Right hindlimb (tissue), 1 donor: ENCODE measurements at places on chromosomes 4 and X.

- peak; percentile 78 for DNase-seq
These were observed 236.9 kb downstream of the AR start for GRCh38 chrX:67780694-67781109.

DNA sequence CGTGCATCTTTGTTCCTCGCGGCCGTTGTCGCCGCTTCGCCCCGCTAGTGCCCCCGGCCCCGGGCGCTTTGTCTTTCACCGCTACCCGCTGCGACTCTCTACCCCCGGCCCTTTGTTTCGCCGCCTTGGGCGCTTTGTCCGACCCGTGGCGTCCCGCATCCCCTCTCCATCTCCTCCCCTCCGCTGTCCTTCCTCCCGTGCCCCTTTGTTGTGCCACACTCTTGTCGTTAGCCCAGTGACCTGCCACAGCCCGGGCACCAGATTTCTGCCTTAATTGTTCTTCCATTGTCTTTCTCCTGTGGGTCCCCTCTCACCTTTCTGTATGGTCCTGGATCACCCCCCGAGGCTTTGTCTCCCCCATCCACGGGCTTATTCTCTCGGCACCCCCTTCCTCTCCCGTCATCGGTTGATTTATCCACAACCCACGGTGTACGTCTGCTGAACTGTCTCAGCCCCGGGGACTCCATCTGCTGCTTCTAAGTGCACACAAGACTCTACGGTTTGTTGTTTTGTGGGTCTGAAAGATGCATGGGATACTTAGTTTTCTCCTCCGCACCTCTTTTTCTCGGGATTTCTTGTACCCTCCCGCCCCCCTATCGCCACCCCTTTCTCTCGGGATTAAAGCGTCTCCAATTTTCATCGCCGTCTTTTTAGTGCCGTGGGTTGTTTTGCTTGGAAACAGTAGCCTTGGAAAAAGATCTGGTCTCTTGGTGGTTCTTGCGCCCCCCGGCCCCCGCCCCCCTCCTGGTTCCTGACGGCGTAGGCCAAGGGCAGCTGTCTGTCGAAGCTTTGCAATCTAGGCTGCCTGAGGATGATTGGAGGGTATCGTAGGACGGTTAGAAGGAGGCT is 783 bp downstream of the RBPJ start:
- peak; percentile 84 for DNase-seq

DNA sequence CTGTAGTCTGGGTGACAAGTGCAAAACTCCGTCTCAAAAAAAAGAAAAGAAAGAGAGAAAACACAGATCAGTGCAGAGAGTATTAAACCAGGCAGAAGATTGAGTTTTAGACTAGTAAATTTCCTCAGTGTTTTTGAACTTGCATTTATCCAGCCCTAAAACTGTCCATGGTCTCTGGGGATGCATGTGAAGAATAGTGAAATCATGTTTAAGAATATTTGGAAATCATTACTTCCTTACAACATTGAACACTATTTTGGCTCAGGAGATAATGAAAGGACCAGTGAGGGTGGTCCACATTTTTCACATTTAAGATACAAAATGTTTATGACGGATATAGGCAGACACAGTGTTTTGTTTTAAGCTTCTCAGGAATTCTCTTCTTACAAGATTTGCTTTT is 195.8 kb upstream of the RASGEF1B start:
- DNase-seq = no peak

- no peak for DNase-seq
These were observed 97.4 kb downstream of the COL4A5 start for GRCh38 chrX:108537005-108537404.

DNA sequence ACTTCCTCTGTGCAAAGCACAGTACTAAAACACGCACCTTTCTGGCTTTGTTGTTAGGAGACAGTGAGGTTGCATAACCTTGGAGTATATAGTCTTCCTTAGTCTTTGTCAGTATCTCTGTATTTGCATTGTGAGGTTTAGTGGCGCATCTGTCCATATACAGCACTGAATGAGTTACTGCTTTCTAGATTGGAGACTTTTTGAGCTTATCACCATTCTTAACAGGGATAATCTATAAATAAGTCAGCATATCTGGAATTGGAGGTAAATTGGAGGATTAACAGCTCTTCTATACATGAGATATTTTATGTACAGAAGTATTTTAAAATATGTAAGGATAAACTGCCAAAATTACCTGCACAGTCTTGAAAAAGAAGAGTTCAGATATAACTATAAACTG is 4.3 kb downstream of the FHDC1 start:
- DNase-seq = no peak

DNA sequence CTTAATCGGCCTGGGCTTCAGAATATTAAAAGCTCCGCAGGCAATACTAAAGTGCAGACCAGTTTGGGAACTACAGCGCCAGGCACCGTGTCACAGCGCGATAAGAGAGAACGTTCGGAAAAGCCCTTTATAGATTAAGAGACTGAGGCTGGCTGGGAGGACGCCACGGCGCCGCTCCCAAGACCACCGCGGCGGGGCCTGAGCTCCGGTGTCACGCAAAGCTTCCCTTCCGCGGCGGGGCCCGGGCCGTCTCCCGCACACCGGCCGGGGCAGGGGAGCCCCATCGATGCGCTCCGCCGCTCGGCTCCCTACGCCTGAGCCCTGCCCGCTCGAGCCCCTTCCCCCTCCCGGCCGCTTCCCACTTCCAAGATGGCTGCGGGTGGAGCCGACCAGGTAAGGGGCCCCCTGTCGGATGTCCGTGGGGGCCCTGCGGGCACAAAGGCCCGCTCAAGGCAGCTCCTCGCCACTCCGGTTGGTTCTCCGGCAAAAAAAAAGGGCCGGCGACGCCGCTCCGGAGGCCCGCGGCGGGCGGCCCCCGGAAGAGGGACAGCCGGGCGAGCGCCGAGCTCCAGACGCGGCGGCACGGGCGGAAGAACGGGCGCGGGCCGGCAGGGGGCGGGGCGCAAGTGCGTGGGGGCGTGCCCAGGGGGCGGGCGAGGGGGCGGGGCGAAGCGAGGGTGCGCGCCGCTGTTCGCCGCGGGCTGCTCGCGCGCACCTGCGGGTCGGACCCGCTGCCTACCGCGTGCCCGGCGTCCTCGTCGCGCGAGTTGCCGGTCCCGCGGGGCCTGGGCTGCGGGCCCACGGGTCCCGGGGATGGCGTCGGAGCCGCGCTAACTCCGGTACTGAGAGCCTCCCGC is at the start of gene TBC1D14:
TSS of gene TBC1D14 (plus strand) at position 714 of the 857 bp plus-strand sequence. CDS start 13,564 bp downstream, outside the sequence.
- peak; percentile 93 for DNase-seq

DNA sequence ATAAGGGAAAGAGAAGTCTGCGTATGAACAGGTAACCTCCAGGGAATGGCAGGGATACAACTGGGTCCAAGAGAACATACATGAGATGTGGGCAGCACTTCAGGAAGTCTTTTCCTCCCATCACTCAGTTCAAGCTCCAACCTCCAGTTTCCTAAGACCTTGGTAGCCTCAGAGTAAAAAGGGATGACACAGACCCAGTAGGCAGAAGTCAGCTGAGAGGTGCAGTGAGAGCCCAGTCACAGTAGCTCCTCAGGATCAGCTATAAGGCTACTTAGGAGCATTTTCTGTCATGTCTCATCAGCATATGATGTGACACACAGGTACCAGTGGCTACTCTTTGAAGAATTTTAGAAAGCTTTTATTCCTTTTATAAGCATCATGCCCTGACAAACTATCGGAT is 12.5 kb upstream of the STS start:
- no peak for DNase-seq

DNA sequence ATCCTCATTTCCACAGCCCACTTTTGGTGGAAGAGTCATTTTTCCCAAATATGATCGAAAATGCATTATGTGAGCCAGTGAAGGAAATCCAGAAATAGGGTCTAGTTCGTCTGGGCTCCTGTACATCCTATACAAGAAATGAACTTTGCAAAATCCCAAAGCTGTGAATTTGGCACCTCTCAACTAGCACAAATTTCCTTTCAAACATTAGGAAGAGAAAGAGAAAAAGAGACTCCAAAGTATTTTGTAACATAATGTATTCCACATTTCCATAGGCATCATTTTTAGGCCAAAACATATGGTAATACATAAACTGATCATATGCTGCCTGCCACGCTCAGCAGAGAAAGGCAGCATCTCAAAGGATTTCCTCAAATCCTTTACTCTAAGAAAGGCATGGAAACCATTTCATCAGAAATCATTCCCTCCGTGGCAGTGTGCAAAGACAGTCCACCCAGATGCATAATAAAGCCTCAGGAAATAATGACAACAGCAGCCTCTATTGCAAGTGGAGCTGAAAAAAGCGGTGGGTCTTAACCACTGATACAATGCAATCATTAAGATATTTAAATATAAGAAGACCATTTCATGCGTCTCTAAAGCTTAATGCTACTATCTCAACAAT is 56.8 kb downstream of the ANOS1 start:
- DNase-seq = peak; percentile 38

- DNase-seq = peak; percentile 56
These were observed 10.3 kb upstream of the AKAP17A start for GRCh38 chrX:1581132-1581531.

DNA sequence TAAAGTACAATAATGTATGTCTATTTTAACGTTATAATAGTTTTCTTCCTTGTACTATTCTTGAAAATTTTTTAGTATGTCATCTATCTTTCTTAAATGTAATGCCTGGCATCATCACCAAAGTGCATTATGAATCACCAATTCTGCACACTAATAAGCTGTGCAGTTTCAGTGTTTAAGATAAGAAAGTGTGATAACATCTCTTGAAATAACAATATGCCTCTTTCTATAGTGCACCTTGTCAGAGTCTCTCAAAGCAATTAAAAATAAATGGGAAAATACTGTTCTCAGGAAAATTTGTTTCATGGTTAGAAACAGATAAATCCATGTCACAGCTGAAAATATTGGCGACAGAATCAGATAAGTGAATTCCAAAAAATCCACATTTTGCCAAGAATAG is 457.4 kb upstream of the PCDH10 start:
- DNase-seq = no peak

GRCh38 chrX:131388293-131388692 is 99.2 kb upstream of the IGSF1 start:
- no peak for DNase-seq

DNA sequence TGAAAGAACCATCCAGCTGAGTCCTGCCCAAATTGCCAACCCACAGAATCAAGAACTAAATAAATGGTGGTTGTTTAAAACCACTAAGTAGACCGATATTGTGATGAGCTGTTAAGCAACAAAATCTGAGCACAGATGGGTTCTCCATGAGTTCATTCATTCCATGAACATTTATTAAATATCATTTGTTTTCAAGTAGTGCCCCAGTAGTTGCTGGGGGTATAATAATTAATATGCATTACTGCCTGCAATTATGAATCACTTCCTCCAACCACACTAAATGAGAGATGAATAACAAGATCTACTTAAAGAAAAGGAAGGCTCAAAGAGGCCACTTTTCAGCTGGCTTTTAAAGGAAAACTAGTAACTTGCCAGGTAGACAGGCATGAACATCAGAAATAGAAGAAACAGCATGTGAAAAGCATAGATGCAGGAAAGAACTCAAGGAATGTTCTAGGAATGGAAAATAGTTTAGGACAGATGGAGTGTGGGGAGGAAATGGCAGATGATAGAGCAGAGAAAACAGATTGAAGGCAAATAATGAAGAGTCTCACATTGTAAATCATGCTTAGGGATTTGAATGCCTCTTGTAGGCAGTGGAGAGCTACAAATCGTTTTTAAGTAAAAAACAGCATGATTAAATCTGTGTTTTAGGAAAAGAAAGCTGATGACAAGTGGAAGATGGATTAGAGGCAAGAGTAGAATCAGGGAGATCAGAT is 641.7 kb upstream of the DIPK2B start:
- no peak for DNase-seq
